ENCODE measurements at places on chromosomes 11 and 22.

GRCh38 chr11:35272391-35272902 lies 133.5 kb downstream of the CD44 start:
- peak; percentile 90 for ATAC-seq

- ATAC-seq: no peak
Measured at GRCh38 chr11:13008625-13009475, at the start of gene RASSF10. TSS of gene RASSF10 (plus strand) at chr11:13009316. CDS start at chr11:13009577, 261 bp downstream.

DNA sequence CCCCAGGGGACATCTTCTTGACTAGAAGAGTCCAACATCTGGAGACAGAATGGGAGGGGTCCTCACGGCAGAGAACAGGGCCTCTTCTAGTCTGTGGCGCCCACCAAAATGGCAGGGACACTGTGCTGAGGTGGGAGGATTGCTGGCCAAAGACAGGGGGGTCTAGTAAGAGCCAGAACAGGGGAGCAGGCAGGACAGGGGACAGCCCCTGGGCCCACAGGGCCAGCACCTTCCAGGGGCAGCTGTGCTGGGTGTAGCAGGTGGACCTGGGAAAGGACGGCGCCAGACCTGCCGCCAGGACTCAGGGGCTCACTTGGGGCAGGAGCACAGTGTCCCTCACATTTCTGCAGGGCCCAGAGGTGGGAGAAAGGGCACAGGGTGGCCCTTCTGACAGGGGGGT lies 858 bp upstream of the APOBEC3A start:
- ATAC-seq: no peak

- no peak for ATAC-seq
Measured at GRCh38 chr22:37358386-37358785, 68.9 kb downstream of the ELFN2 start.

DNA sequence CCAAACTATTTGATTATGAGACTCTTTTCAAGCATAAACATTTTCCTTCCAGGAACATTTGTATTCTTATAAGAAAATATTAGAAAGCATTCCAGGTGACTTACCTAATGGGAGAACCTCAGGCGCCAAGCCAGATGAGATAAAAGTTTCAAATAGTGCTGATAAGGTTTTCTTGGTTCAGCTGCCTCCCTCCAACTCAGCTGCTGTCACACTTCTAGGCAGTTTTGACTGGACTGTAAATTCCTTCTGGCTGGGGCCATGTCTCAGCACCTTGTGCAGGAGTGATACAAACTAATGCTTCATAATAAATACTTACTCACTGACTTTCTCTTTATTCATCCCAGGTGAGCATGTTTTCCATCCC lies 131.1 kb downstream of the MED15 start:
- no peak for ATAC-seq

GRCh38 chr22:29300467-29300806 lies 6.0 kb upstream of the GAS2L1 start:
- ATAC-seq: no peak

- peak; percentile 76 for ATAC-seq
Measured at GRCh38 chr11:20355221-20356219, 8.0 kb upstream of the HTATIP2 start.

GRCh38 chr22:29887358-29887757 lies 4.4 kb downstream of the MTMR3 start:
- no peak for ATAC-seq

DNA sequence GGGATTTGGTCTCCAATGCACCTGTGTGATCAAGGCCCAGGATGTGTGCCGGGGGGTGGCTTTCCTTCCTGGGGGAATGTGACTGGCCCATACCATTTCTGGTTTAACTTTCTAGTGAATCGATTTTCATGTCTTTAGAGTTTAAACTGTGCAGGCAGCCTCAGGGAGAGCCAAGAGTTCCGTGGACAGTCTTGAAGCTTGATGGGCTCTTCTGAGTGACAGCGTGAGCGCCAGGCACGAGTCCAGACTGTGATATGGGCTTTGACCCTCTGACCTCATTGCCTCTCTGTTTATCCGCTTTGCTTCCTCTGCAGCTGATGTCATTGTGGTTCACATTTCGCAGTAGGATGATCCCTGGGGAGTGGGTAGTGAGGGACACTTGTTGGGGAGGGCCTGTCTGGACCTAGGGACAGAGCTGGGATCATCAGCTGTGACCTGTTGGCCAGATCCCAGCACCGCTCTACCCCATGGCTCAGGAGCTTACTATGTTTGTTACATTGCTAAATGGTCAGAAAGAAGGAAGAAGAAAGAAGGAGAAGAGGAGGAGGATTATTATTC lies 80.6 kb upstream of the CLDN5 start:
- no peak for ATAC-seq

DNA sequence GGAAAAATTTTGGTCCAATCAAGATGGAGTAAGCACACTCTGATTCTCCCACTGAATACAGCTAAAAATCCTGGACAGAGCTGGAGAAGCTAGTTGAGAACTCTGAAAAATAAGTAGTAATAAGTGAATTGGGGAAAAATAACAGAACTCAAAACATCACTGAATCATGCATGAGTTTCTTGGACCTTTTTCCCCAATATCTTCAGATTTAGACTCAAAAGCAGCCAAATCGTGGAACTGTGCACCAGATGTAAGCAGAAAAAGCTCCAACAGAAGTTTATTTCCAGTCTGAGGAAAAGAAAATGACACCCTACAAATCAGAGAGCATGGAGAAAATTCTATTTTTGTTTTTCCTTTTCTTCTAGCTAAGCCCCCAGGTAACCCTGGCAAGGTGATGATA lies 279.7 kb upstream of the CTSC start:
- ATAC-seq: no peak

GRCh38 chr22:48782811-48783511 lies 1044.7 kb downstream of the BRD1 start:
- ATAC-seq: no peak

DNA sequence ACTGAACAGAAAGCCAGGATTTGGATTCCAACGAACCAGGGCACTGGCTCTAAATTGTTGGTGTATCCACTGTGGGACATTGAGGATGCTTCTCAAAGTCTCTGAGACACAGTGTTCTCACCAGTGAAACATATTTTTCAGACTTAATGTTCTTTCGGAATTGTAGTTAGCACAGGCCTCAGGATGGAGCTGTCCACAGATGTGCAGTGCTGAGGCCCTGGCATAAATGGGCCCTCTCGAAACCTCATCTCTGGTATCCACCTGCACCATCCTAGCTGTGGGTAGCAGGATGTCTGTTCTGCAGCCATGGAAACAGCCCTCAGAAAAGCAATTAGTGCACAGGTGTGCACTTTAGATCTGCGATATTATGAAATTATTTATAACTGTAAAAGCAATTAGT lies 656.8 kb downstream of the TBC1D22A start:
- ATAC-seq: no peak

DNA sequence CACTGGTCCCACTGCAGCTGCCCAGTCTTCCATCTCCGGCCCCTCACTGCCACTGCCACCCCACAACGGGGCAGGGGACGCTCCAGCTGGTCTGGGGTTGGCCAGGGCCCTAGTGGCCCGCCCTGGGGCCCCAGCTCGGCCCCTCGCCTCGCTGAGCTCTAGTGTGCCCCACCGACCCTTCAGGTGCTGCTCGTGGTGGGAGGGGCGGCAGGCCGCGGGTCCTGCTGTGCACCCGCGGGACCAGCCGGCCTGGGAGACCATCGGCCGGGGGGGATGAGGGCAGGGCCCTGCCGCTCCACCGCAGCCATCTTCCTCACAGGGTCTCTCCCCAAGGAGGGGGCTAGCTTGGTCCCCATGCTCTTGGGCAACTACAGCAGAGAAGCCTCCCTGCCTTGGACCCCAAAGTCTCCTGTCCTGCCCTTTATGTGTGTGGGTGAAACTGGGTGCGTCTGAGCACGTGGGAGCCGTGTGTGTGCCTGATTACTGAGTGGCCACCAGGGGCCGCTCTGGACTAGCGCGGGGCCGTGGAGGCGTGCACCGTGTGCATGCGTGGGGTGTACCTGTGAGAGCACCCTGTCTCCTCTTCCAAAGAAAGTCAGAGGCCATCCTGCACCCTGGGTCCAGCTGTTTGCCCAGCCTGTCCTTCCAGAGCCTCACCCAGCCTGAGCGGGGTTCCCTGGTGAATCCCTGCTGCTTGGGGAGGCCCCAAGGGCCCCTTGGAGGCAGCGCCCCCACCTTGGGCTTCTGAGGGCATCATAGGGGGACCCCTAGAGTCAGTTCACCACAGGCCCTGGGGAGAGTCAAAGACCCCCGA lies 6.0 kb upstream of the ACR start:
- peak; percentile 78 for ATAC-seq

DNA sequence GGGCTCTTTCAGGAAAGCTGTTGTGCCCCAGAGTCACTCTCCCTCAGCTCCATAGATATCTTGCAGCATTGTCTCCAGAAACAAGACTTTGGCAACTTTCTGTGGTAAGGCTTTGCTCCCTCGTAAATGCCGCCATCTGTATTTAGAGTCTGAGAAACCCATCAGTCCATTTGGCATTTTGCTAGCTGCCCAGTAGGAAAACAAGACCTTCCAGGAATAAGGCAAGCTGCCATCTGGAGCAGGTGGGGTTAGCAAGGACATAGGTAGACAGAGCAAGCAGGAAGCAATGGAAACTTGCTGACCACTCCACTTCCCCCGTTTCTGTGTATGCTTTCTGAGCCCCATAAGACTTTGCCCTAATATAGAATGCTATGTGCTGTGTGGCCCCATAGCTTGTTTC lies 131.9 kb downstream of the SPATA19 start:
- ATAC-seq: no peak

DNA sequence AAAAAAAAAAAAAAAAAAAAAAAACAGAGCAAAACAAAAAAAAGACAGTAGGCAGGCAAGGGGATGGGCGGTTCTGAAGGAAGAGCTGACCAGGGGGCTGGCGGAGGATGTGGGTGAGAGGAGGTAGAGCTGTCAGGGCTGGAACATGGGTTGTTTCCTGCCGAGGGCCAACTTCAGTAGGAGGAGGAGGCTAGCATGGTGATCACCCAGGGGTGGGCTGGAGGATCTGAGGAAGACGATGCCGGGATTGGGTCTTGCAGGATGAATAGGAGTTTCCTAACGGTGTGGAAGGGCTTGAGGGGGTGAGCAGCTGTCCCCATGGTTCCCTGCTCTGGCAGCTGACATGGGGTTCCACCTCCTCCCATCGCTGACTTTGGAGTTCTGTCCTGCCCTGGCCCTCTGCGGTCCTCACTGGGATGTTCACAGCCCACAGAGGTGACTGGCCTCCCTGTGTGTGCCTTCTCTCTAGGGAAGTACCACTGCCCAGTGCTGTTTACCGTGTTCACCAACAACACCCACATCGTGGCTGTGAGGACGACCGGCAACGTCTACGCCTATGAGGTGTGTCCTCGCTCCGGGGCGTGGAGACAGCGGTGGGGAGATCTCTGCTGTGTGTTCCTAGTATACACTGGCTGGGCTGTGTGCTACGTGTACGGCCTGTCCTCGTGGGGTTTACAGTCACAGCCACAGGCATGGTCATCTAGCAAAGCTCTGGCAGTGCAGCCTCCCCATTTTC lies 15.2 kb downstream of the PPIL2 start:
- ATAC-seq: no peak

- ATAC-seq: no peak
Measured at GRCh38 chr11:65132238-65132987, 1.9 kb downstream of the SYVN1 start.

DNA sequence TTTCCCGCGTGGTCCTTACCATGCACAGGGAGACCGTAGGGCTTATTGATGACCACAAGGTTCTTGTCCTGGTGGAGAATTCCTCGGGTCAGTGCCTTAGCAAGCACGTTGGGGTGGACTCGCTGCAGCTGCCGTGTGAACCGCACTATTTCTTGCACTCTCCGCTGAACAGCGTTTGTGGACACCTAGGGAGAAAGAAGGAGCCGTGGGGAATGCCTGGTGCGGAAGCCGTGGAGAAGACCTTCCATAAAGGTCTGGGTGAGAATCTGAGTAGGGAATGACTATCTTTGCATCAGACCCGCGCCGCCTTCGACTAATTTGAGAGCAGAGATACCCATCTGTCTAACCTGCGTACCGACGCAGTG lies 597 bp downstream of the RPUSD4 start:
- no peak for ATAC-seq

GRCh38 chr11:31687861-31688260 lies 123.3 kb downstream of the PAX6 start:
- ATAC-seq: no peak

GRCh38 chr11:65102142-65103095 lies 6.4 kb downstream of the VPS51 start:
- no peak for ATAC-seq

DNA sequence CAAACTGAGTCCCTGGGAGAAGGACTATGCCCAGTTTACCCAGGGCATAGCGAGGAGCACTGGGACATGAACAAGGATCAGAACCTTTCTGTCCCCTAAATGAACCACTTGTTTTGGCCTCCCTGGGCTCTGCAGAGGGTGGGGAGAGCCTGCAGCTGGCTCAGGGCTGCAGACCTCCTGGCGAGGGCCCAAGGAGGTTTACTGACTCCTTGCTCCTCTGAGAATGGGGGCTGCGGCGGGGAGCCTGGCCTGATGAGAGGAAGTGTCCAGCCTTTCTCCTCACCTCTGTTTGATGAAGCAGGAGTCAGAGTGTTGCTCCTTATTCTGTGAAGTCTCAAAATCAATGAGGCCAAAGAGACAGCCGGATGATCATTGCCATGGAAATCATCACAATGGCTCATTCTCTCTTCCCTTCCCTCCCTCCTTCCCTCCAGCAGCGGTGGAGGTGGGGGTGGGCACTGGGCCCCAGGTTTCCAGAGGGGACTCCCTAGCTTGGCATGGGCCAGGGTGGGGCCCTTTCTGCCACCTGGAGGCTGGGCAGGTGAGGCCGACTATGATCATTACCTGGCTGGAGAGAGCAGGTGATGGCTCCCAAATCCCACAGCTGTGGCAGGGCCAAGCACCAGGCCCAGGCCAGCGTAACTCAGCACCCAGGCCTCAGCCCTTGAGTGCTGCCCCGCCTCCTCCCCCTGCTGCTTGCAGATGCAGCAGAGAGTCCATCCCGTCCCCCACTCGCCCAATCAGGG lies 169.7 kb downstream of the CEP164 start:
- ATAC-seq: no peak

DNA sequence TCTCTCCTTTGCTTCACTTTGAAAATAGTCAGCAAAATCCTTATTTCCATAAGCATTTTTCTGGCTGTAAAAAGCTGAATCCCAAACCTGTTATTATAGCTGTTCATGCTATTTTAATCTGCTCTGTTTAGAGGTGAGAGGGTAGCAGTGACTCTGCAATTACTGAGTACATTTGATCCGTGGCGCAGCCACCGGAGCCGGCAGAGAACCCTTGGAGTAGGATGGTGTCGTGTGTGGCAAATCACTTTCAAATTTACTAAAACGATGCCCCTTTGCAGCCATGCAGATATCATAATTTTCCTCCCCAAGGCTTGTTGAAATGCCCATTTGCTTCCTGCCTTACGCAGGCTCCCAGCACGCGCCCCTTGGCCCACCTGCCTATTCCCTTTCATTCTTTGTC lies 69.6 kb downstream of the ZBTB16 start:
- no peak for ATAC-seq

DNA sequence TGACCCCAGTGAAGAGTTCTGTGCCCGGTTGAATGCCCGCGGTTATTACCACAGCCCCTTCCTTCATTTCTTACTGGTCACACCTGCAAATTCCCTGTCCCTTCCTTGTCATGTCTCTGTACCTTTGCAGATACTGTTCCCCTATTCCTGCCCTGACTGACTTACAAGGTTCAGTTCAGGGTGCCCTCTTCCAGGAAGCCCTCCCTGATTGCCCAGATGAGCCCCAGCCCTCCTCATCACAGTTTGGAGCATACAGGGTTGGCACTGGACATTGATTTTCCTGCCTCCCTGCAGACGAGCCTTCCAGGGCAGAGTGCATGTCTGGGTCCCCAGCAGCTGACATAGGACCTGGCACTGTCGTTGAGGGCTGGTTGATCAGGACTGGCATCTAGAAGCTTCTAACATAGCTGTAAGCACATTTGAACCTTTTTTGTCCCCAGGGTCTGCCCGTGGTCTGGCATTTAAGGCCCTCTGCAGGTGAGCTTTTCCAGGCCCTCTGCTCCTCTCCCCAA lies 70.4 kb upstream of the SHISAL1 start:
- ATAC-seq: no peak

GRCh38 chr11:2945031-2945756 lies 16.0 kb upstream of the PHLDA2 start:
- ATAC-seq: no peak

Data from activated CD4-positive, CD25-positive, alpha-beta regulatory T cell treated with anti-CD3 and anti-CD28 coated beads, Interleukin-2, amount 50 U/mL, for 24 hours (primary cell).